ENCODE measurements at places on chromosomes 1 and 21.
A peak's percentile ranks its signal among the peaks of the same experiment; 100 is the strongest.

DNA sequence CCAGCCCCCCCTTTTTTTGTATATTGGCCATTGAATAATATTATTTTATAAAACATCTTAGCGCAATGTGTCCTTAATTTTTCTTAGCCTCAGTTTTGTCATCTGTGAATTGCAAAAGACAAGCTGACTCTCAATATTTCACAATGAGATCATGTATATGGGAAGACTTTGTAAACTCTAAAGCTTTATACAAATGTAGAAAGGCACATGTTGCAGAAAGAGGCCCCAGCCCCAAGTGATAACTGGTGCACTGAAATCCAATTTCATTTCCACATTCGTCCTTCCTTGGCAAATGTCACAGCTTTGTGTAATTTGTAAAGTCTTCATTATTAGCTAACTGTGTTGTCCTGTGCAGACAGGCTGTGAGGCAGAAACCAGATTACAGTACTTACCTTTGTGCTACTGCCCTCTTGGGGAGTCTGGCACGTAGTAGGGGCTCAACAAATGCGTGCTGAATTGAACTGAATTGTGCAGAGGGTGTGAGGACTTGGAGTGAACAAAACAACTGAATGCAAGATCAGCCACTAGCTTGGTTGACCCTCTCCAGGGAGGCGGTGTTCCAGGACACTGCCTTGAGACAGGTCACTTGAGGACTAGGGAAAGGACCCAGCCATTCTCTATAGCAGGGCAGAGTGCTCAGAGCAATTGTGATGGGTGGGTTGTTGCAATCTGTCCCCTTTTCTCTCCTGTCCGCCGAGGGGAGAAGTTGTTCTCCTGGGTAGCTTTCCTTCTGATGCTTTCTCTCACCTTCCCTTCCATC, 74.6 kb downstream of the LMO4 start:
- no peak for DNase-seq

- no peak for DNase-seq
Measured at GRCh38 chr1:160910170-160910750, 25.3 kb upstream of the ITLN1 start.

GRCh38 chr1:214205053-214205452, 75.9 kb upstream of the SMYD2 start:
- no peak for DNase-seq

DNA sequence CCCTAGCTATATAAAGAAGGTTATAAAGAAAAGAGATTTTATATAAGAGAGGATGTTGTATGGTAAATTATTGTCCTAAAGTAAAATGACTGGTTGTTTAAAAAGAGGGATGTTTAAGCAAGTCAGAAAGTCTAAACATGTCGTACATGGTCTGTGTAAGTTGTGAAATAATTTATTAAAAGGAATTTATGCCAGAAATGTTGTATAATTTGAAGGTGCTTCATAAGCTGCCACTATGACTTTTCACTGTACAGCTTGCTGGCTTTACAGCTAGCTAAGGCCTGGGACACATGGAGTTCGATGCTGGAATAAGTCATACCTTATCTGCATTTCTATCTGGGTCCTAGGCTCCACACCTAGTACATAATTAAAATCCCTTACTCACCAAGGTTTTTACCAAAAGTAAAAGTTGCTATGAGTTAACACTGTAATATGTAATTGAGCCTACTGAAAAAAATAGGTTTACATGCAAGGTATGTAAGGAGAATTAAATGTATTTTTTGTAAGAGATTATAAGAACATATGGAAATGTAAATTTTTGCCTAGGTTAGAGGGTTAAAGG, 59.0 kb upstream of the EDEM3 start:
- DNase-seq = peak; percentile 22

DNA sequence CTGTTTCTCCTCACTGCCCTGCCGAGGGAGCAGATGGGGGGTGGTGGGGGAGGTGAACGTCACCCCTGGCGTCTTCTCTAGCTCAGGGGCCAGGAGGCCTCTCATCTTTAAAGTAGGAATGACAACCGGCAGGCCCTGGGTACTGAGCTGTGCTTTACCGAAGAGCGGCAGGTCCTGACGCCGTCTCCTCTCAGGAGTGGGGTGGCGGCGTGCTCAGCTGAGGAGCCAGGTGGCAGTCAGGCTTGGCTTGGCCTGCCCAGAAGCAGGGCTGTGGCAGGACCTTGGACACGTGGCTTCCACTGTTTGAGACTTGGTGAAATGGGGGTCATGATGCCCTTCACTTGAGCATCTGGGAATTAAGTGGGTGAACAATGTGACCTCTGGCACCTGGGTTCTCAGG, 3.1 kb downstream of the RER1 start:
- no peak for DNase-seq

GRCh38 chr21:42674351-42674940, 21.0 kb downstream of the PDE9A start:
- DNase-seq = peak; percentile 49

DNA sequence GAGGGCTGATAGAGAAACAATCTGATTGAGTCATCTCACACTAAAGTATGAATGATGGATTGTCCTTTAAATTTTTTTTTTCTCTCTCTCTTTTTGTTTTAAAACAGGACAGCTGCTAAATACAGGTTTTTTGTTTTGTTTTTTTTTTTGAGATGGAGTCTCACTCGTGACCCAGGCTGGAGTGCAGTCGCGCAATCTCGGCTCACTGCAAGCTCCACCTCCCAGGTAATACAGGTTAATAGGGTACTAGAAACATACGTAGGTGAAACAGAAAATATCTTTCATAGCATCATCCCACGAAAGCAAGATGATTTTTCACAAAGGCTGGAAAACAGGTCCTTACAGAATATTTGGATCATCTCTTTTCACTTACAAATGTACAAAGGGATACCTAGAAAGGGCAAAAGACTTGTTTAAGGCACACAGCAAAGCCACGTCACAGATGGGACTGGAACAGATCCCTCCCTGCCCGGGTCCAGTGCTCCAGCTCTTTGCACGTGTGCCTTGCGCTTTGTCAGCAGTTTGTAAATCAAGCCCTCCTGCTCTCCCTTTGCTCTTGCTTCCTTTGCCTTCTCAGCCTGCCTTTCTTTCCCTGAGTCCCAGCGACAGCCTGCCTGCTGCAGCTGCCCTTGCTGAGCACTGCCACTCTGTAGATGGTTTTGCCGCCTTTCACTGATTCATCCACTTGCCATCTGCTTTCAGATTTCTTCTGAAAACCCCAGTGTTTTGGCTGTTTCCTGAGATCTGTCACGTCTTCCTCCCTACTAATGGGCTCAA, 171.3 kb upstream of the BEND5 start:
- no peak for DNase-seq

DNA sequence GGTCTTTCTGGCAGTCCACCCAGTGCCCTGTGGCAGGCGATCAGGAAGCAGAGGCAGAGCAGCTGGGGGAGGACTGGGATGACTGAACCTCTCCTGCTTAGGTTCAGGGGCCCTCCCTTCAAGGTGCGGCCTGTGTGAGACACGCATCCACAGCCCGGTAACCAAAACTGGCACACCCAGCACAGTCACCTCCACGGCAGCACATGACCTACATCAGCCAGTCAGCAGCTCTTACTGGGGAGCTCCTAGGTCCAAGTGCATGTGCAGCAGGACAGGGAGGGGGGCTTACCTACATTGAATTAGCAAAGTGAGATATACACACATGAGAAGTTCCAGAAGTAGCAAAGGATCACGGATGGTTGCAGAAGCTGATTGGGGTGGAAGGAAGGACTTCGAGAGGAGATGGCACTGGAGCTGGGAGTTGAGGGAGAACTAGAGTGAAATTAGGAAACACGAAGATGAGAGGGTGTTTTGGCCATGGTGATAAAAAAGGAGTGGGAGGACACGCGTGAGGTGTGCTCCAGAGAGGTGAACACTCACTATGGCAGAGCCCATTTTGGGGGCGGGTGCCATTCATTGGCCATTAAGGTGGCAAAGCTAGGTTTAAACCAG, 51.4 kb upstream of the IRF2BP2 start:
- no peak for DNase-seq

DNA sequence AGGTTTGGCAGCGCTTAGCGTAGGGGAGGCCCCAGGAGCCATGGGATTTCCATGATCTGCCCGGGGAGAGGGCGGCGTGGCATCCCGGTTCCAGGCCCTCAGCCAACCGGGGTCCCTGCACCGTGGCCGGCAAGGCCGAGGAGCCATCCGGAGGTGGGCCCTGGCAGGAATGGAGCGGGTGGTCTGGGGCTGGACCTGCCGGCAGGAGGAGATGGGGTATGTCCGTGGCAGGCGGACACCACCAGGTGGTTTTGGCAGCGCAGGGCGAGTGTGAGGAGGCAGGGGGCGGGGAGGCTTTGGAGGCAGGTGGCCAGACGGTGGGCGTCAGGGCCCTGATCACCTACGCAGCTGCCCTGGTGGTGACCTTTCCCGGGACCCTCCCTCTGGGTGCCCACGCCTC, 10.3 kb downstream of the PRKCZ start:
- no peak for DNase-seq

- DNase-seq = no peak
Measured at GRCh38 chr1:78737241-78737640, 87.6 kb downstream of the IFI44 start.

- no peak for DNase-seq
Measured at GRCh38 chr1:81004011-81004410, 796.7 kb upstream of the ADGRL2 start.

DNA sequence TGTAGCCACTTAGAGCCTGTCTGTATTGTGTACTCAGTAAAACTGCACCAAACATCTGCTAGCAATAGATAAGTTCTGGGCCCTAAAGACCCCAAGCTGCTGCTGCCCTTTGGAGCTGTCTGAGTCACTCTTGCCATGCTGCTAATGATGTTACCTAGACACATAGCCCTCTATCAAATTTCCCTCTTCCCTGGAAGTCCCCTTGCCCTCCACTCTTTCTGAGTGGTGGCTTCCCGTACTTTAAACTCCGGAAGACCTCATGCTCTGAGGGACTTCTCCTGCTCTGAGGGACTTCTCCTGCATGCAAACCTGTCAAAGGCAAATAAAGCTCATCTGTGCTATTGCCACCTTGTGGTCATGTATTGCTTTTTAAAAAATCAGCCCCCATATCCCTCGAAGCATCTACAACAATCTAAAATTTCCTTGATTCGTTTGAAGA, 34.0 kb downstream of the FH start:
- DNase-seq = peak; percentile 58

GRCh38 chr1:83077411-83077810, 921.5 kb downstream of the TTLL7 start:
- no peak for DNase-seq

DNA sequence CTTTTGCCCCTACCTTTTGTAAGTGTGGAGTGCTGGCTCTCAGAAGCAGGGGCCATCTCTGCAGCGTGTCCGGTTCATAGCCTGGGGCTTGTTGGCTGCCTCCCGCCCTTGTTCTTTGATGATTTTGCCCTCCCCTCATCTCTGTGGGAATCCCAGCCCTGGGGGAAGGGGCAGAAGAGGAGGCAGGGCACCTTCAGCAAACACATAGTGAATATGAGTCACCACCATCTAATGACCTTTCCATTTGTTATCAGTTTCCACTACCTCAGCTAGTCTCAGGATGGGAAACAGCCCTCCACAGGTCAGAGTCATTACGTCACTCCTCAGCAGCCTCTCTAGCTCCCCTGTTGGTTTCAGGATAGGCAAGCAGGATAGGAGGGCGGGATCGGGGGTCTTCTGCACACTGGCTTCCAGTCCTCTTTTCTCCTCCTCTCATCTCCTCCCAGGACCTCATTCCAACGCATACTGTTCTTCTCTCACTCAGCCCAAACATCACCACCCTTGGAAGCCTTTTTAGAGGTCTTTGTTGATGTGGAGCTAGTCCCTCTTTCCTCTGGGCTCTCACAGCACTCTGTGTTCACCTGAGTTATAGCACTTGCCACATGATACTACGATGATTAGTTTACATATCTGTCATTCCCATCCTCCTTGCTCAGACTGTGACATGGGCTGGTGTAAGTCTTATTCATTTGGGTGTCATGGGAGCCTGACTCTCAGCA, 15.8 kb downstream of the GADD45A start:
- no peak for DNase-seq

- no peak for DNase-seq
Measured at GRCh38 chr1:222096883-222097282, 355.0 kb upstream of the DUSP10 start.

DNA sequence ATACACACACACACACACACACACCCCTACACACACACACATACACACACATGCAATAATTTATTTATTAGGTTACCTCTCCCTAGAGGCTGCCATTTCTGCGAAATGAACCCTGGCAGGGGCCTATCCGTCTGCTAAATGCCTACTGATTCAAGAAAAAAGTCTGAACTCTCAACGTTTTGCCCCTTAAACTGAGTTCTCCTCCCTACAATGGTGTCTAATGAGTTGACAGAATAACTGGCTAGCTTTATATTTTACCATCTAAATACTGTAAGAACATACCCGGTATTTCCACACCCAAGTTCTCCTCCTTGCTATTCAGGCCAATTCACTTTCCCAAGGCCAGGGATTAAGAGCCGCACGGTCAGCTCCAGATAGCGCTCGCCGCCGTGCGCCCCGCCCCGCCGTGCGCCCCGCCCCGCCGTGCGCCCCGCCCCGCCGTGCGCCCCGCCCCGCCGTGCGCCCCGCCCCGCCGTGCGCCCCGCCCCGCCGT, 339 bp upstream of the RNPC3 start:
- no peak for DNase-seq

DNA sequence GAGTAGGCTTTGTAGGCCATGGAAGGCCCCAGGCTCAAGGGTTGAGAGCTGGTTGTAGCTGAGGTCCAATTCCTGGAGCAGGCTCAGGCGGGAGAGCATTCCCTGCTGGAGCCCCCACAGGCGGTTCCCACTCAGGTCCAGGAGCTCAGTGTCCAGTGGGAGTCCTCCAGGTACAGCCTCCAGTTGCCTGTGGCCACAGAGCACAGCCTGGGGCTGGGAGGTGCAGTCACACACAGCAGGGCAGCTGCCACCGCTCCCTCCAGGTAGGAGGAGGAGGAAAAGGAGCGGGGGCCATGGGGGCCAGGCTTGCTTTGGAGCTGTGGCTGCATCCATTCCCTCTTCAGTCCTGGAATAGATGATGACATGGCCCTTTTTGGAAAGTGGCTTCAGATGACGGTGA, 2.8 kb downstream of the LINGO4 start:
- DNase-seq = no peak

DNA sequence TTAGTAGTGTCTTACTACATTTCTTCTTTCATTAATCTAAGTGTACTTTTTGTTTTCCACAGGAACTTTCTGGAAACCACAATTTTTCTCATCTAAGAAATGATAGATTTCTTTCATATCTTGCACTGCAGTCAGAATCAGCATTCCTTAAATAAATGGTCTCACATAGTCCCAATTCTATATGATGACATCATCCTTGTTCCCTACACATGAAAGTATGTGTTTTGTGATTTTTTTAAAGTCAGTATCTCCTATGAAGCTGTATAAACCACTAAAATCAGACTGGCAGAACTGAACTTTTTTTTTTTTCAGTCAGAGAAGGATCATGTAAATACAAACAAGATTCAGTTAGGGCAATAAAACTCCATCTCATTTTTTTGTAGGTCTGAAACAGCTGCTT, 742.6 kb upstream of the CXADR start:
- no peak for DNase-seq

DNA sequence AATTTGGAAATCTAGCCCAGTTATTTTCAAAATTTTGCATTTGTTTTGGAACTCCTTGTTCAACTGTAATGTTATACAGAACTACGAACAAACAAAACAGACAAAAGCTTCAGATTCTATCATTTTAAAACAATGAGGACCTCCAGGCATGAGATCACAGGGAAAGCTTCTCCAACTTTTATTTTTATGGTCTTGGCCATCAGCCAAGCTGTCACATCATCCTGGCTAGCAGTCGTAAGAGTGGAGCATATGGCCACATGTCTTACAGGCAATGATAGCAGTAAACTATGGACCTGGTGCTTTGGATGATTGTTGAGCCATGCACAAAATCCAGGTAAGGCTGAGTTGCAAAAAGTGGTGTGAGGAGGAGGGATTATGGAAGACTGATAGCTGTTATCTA, 299.6 kb downstream of the LMX1A start:
- no peak for DNase-seq

GRCh38 chr1:34140011-34140676, 24.9 kb downstream of the CSMD2 start:
- no peak for DNase-seq
